ENCODE measurements at places on chromosomes 5 and 9. TPM values are rescaled to one million over a fixed set of nuclear protein-coding genes. Genes with fewer than 3 reads are reported as not detected.

DNA sequence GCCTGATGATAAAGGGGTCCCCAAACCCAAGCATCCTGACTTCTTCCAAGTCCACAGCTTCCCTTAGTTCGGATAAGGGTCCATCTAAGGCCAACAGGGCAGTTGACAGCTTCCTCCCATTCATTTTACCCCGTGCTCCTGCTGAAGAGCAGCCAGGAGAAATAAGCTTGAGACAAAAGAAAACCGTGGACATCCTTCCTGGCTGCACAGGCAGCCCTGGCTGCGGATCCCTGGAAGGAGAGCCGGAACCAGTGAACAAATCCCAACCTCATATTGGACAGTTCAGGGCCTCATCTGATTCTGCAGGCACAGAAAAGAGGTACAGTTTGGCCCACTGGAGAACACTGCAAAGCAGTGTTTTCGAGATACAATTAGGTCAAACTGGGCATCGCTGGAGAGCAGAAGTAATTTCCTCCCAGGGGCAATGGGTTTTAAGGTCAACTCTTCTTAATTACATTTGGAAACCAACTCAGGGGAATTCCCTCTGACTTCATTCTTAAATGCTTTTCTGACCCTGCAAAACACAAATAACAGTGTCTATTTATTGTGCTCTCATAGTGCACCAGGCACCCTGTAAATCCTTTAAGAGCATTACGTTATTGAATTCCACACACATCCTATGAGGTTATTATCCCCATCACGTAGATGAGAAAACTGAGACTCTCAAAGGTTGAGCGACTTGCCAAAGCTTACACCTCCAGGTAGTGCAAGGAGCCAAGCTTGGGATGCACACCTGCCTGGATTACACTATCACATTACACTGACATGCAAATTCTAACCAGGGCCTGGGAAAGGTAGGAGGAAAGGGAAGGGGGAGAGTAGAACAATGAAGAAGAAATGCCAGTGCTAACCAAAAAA is 21.2 kb downstream of the ADAM19 start:
- no peak for DNase-seq

DNA sequence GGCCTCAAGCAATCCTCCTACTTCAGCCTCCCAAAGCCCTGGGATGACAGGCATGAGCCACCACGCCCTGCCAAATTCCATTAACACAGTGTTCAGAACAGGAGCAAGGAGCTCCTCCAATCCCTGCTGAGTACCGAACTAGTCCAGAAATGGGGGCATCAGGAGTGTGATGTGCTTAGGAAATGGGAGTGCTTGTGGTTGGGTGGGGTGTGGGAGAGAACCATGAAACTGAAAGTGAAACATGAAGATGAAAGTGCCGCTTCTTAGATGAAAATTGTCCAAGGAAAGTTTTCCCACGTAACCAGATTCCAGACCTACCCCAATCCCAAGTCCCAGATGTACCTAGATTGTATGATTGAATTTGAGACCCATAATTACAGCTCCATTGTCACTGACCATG is 16.7 kb upstream of the ZNF131 start:
- DNase-seq, result no peak

- no peak for DNase-seq
Observed at GRCh38 chr5:80238778-80239679, 16.8 kb downstream of the SERINC5 start.

DNA sequence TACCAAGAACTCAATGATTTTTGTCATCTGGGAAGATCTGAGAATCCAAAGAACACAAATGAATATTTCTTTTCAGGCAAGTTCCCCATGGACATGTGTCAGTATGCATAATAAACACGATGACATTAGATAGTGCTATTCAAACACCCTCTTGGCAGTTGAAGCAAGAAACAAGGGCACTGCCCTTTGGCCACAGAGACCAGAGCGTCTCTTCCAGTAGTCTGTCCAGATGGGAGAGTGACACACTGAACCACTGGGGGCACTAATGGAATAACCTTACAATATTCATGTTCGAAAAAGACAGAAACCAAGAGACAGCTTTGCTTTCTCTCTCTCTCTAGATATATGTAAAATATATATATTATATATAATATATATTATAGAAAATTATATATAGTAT is 301.9 kb downstream of the CTNND2 start:
- no peak for DNase-seq

- no peak for DNase-seq
Observed at GRCh38 chr9:130661451-130662098, 2.8 kb upstream of the PRDM12 start.

- DNase-seq, result no peak
Observed at GRCh38 chr9:78775696-78776295, 478.9 kb downstream of the PSAT1 start.

DNA sequence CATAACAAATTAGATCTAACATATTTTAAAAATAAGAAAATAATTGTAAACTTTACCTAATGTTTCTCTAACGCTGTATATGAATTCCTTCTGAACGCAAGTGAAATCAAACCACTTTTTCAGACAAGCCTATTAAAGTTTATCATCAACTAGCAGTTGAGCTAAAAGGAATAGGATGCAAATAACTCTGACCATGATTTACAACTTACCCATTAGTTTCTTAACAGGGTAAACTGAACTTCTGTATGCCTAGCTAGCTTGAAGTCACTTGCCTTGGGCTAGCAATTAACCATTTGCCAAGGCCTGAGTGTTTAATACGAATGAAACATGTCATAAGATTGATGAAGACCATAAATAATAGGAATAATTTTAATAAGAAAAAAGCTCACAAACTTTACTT is 762.7 kb upstream of the ARRDC3 start:
- no peak for DNase-seq

- no peak for DNase-seq
Observed at GRCh38 chr9:136670576-136671253, 8.0 kb downstream of the EGFL7 start.

GRCh38 chr9:28650327-28650726 is 1077.0 kb upstream of the C9orf72 start:
- DNase-seq, result no peak

DNA sequence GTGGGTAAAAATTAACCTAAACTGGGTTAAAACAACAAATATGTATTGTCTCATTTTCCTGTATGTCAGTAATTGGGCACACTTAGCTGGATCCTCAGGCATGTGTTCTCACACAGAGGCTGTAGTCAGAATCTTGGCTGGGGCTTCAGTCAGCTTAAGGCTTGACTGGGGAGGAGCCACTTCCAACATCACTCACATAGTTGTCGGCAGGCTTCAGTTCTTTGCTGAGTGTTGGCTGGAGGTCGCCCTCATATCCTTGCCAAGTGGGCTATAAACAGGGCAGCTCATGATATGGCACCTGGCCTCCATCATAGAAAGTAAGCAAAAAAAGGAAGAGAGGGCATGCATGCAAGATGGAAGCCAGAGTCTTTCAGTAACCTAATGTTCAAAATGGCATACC is 173.0 kb downstream of the GIN1 start:
- no peak for DNase-seq

GRCh38 chr9:114366334-114367128 is 21.3 kb downstream of the AKNA start:
- DNase-seq, result no peak

DNA sequence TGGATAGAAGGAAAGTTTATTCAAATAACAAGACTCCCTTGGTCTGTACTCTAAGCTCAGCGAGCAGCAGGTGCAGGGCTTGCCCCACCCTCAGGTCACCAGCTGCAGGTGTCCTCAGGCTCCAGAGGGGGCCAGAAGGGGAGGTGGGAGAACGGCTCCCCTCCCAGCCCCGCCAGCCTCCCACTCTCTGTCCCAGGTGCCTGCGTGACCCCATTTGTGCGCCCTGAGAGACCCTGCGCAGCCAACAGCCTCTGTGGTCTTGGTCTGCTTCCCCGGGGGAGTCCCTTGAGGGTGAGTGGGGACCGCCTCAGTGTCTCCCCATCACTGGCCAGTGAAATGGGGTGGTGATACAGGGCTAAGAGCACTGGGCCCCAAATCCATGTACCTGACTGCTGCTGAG is 62.3 kb upstream of the STXBP1 start:
- DNase-seq, result no peak

DNA sequence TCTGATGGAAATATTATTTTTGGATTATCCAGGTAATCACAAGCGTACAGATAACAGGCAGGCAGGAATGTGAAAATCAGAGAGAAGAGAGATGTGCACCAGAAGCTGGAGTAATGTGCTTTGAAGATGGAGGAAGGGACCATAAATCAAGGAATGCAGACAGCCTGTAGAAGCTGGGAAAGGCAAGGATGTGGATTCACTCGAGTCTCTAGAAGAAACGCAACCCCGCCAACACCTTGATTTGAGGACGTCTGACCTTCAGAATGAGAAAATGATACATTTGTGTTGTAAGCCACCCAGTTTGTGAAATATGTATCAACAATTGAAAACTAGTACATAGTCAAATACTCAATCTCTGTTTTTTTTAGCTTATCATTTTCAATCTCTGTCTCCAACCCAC is 207.6 kb upstream of the MPDZ start:
- no peak for DNase-seq

DNA sequence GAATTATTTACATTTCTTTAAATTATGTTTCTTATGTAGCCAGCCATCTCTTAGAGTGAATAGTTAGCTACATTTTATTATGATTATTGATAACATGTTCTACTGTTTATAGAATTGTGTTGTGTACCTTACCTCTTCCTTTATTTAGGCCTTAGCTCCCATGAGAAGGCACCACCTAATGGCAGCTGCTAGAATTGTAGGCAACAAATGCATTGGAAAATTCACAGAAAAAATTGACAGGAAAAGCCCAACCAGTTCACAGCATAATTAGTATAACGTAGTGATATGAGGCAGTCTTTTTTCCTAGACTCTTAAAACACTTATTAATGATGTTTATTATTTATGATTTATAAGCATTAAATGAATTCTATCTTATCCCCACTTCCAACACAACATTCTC is 175.8 kb downstream of the WDR70 start:
- no peak for DNase-seq

- no peak for DNase-seq
Observed at GRCh38 chr9:14277761-14278160, 36.2 kb downstream of the NFIB start.

DNA sequence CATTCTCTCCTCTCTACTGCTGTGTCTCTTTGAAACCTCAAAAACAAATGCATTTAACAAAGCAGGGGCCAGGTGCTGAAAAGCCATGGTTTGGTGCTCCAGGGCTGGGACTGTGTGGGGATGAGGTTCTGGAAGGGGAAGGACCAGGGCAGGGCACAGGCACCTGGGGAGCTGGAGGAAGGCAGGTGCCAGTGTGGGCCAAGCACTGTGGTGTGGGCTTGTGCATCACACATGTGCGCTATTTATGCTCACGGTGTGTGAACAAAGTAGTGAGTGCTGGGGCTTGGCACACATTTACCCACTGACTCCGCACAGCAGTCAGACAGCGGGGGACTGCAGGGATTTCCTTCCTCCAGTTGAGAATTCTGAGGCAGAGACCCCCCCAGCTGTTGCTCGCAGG is 10.1 kb downstream of the HRH2 start:
- no peak for DNase-seq

GRCh38 chr5:141465351-141465750 is 10.4 kb upstream of the PCDHGC3 start:
- no peak for DNase-seq

- DNase-seq, result no peak
Observed at GRCh38 chr9:37184905-37185867, 64.8 kb downstream of the ZCCHC7 start.

DNA sequence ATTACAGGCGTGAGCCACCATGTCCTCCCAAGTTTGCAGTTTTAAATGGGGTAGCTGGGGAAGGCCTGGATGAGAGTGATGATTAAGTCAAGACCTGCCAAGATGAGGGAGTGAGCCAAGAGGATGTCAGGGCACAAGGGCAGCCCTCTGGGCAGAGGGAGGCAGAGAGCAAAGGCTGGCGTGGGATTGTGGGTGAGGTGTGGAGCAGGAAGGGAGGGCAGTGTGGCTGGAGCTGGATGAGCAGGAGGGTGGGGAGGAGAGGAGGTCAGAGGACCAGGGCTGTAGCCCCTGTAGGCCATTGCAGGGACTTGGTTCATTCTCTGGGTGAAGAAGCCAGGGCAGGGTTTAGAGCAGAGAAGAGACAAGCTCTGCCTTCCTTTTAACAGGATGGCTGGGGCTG is 53.7 kb upstream of the CTNNA1 start:
- no peak for DNase-seq

DNA sequence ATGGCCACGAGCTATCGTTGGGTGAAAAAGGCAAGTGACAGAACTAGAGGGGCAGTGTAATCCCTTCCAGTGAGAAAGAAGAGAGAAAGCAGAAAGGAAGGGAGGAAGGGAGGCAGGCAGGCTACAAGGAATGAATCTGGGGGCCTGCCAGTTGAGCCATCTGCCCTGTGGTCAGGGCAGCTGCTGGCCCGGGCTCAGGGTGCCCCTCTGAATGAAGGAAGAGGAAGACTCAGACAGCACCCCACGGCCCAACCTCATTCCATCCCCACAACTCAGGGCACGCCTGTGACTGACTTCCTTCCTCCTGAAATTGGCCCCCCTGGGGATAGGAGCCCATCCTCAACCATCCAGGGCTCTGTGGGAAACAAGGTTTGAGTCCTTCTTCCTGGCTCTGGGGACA is 20.3 kb upstream of the FLT4 start:
- DNase-seq, result no peak

GRCh38 chr9:109476642-109477257 is 21.4 kb downstream of the PTPN3 start:
- no peak for DNase-seq

GRCh38 chr9:4886698-4887097 is 94.0 kb downstream of the RCL1 start:
- DNase-seq, result no peak

- no peak for DNase-seq
Observed at GRCh38 chr9:84567805-84568204, 101.7 kb upstream of the NTRK2 start.

- DNase-seq, result peak; percentile 45
Observed at GRCh38 chr9:76255781-76256455, 138.3 kb downstream of the RFK start.

NUTM2G gene
- total RNA-seq, result not detected

C7 gene
- total RNA-seq, result 237 TPM

FBN2 gene
- total RNA-seq, result 0.83 TPM

KCNIP1 gene
- 1.7 TPM for total RNA-seq

NTRK2 gene
- total RNA-seq, result 7.7 TPM

GHR gene
- total RNA-seq, result 5.2 TPM

ZCCHC9 gene
- 21.7 TPM for total RNA-seq

PCDHGA9 gene
- 4.8 TPM for total RNA-seq

PHF24 gene
- total RNA-seq, result 1.3 TPM

BRINP1 gene
- 1.5 TPM for total RNA-seq

LEAP2 gene
- 1.7 TPM for total RNA-seq

ECM2 gene
- total RNA-seq, result 9.4 TPM

CDH18 gene
- total RNA-seq, result not detected

HTR4 gene
- not detected for total RNA-seq

QRFP gene
- not detected for total RNA-seq

FAM221B gene
- 0.32 TPM for total RNA-seq

BTNL3 gene
- not detected for total RNA-seq
